ENCODE measurements at places on chromosomes 6 and 20. TPM values are rescaled to one million over a fixed set of nuclear protein-coding genes. Genes with fewer than 3 reads are reported as not detected.

GRCh38 chr20:47993035-47993755, 207.9 kb upstream of the SULF2 start:
- H3K27ac ChIP-seq = no peak overlapping the region
- no peaks in the 10 kb centered on the region for H3K36me3 ChIP-seq
- H3K4me3 ChIP-seq = no peak overlapping the region
- H3K27me3 ChIP-seq = no peaks in the 10 kb centered on the region
- no peak for DNase-seq

CLPSL2 gene
- polyA plus RNA-seq = not detected

GRCh38 chr20:46399401-46399800, 7.0 kb downstream of the ELMO2 start:
- H3K27ac ChIP-seq = no peak overlapping the region
- H3K36me3 ChIP-seq = peaks cover 1% of the 10 kb centered on the region
- no peak overlapping the region for H3K4me3 ChIP-seq
- H3K4me1 ChIP-seq = peaks cover 25% of the 10 kb centered on the region
- no peaks in the 10 kb centered on the region for H3K27me3 ChIP-seq

PPIL6 gene
- polyA plus RNA-seq = 0.85 TPM

DNA sequence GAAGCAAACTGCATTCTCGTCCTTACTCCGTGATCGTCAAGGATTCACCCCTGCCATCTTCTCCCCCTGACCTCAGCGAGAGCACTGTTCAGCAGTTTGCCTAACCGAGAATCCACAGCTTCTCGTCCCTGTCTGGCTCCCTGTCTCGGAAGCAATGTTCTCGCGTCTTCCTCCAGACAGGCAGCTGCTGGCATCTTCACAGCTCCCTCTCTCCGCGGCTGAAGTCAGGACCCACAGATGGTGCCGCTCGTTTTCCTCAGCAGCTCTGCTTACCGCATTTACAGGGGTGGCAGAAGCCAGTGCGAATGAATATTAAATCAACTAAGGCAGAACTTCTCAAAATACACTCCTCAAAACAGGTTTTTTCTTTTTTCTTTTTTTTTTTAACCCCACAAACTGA, 18.9 kb upstream of the SLC22A2 start:
- DNase-seq = no peak
- H3K4me1 ChIP-seq = no peaks in the 10 kb centered on the region
- no peak overlapping the region for H3K27ac ChIP-seq
- no peaks in the 10 kb centered on the region for H3K27me3 ChIP-seq

DNA sequence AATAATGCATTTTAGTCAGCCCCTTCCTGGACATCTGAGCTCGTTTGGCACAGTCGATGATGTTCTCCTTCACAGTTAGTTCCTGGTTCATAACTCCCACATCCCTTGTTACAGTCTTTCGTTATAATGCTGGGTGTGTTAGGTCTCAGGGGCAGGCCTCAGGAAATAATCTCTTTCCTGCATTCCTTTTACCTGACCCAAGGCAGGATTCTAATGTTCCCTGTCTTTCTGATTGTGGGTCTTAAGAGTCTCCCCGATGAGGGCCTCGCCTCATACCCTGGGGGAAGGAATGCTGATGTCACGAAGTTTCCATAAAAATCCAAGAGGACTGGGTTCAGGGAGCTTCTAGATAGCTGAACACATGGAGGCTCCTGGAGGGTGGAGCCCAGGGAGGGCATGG, 104.0 kb upstream of the CARMIL1 start:
- no peak for DNase-seq
- no peaks in the 10 kb centered on the region for H3K4me1 ChIP-seq
- H3K36me3 ChIP-seq = no peaks in the 10 kb centered on the region
- H3K4me3 ChIP-seq = no peak overlapping the region

GRCh38 chr6:27295301-27296079, 16.6 kb downstream of the POM121L2 start:
- H3K27ac ChIP-seq = no peak overlapping the region
- no peaks in the 10 kb centered on the region for H3K36me3 ChIP-seq
- DNase-seq = no peak
- H3K4me1 ChIP-seq = no peaks in the 10 kb centered on the region
- no peak overlapping the region for H3K4me3 ChIP-seq
- H3K27me3 ChIP-seq = peaks cover 72% of the 10 kb centered on the region

ENPP1 gene
- polyA plus RNA-seq = 0.27 TPM

- H3K27me3 ChIP-seq = no peaks in the 10 kb centered on the region
- peak overlapping the region; percentile 85 for H3K27ac ChIP-seq
- peak; percentile 88 for DNase-seq
- H3K4me1 ChIP-seq = peaks cover 89% of the 10 kb centered on the region
- no peak overlapping the region for H3K4me3 ChIP-seq
Observed at GRCh38 chr6:313087-313486, 20.8 kb downstream of the DUSP22 start.

GRCh38 chr20:48861444-48861843, 33.6 kb upstream of the PREX1 start:
- no peak for DNase-seq
- no peak overlapping the region for H3K27ac ChIP-seq
- no peaks in the 10 kb centered on the region for H3K27me3 ChIP-seq
- no peak overlapping the region for H3K4me3 ChIP-seq

GRCh38 chr6:119308991-119309657, 40.4 kb downstream of the MAN1A1 start:
- DNase-seq = no peak
- no peak overlapping the region for H3K4me3 ChIP-seq
- H3K4me1 ChIP-seq = peaks cover 15% of the 10 kb centered on the region
- no peak overlapping the region for H3K27ac ChIP-seq
- H3K27me3 ChIP-seq = no peaks in the 10 kb centered on the region

GRCh38 chr20:38534756-38535155, 46.2 kb upstream of the ADIG start:
- no peak overlapping the region for H3K4me3 ChIP-seq
- no peak for DNase-seq
- no peak overlapping the region for H3K27ac ChIP-seq
- peaks cover 6% of the 10 kb centered on the region for H3K36me3 ChIP-seq

GRCh38 chr6:14867802-14868201, 378.1 kb upstream of the JARID2 start:
- no peaks in the 10 kb centered on the region for H3K36me3 ChIP-seq
- H3K27ac ChIP-seq = no peak overlapping the region
- no peak overlapping the region for H3K4me3 ChIP-seq
- peaks cover 13% of the 10 kb centered on the region for H3K4me1 ChIP-seq

GRCh38 chr20:40073535-40074111, 615.4 kb downstream of the MAFB start:
- H3K4me3 ChIP-seq = no peak overlapping the region
- no peaks in the 10 kb centered on the region for H3K4me1 ChIP-seq
- no peaks in the 10 kb centered on the region for H3K36me3 ChIP-seq

- DNase-seq = no peak
- H3K4me1 ChIP-seq = no peaks in the 10 kb centered on the region
- H3K27ac ChIP-seq = no peak overlapping the region
- H3K36me3 ChIP-seq = no peaks in the 10 kb centered on the region
- no peak overlapping the region for H3K4me3 ChIP-seq
- no peaks in the 10 kb centered on the region for H3K27me3 ChIP-seq
Observed at GRCh38 chr20:13174402-13174801, 46.7 kb upstream of the ISM1 start.

- no peak overlapping the region for H3K27ac ChIP-seq
- DNase-seq = no peak
- H3K27me3 ChIP-seq = no peaks in the 10 kb centered on the region
- no peaks in the 10 kb centered on the region for H3K4me1 ChIP-seq
Observed at GRCh38 chr6:17871836-17872235, 115.6 kb downstream of the KIF13A start.

DNA sequence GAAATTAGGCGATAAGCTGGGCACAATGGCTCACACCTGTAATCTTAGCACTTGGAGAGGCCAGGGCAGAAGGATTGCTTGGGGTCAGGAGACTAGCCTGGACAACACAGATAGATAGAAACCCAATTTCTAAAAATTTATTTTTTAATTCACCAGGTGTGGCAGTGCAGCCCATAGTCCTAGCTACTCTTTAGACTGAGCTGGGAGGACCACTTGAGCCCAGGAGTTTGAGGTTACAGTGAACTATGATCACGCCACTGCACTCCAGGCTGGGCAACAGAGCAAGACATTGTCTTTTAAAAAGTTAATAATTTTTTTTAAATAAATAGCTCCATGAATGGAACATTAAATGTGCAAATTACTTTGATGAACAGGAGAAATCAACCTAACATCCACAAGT, 8.2 kb downstream of the ZNF318 start:
- DNase-seq = no peak
- no peaks in the 10 kb centered on the region for H3K27me3 ChIP-seq
- peaks cover 32% of the 10 kb centered on the region for H3K4me1 ChIP-seq
- no peak overlapping the region for H3K4me3 ChIP-seq
- H3K27ac ChIP-seq = no peak overlapping the region

DNA sequence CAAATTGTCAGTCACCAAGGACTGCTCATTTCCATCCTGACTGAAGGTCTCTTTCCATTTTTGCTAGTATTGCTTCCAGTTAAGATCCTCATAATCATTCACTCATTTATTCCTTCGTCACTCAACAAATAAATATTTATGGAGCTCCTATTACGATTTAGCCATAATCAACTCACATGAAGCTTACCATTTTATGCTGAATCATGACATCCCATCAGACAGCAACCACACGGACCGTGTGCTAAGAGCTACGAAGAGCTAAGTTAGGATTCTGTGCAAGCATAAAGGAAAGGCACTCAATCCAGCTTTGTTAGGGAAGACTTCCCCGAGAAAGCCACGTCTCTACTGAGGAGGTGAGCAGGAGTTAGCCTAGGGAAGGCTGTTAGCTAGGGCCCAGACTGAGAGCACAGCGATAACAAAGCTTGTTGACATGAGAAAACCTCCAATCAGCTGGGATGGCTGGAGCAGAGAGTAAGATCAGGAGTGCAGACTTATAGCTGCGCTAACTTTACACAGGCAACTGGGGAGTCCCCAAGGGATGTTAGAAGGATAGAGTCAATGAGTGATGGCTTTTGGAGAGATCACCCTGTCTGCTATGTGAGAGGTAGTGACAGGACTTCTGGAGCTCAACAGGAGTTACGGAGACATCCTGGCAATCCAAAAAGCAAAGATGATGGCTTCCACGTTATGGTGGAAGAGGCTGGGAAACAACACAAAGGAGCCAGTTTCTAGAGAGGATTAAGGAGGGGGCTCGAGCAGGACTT, 2.6 kb upstream of the GID8 start:
- H3K4me1 ChIP-seq = peaks cover 26% of the 10 kb centered on the region
- H3K4me3 ChIP-seq = no peak overlapping the region
- DNase-seq = no peak
- H3K27ac ChIP-seq = no peak overlapping the region
- no peaks in the 10 kb centered on the region for H3K27me3 ChIP-seq
- peaks cover 13% of the 10 kb centered on the region for H3K36me3 ChIP-seq

PTCRA gene
- not detected for polyA plus RNA-seq

- no peak overlapping the region for H3K4me3 ChIP-seq
- no peaks in the 10 kb centered on the region for H3K36me3 ChIP-seq
- H3K4me1 ChIP-seq = no peaks in the 10 kb centered on the region
- H3K27me3 ChIP-seq = no peaks in the 10 kb centered on the region
Observed at GRCh38 chr6:73207221-73207837, 18.0 kb downstream of the KHDC1L start.

GRCh38 chr20:41619360-41620100, 1.4 kb upstream of the CHD6 start:
- H3K36me3 ChIP-seq = no peaks in the 10 kb centered on the region
- H3K27me3 ChIP-seq = no peaks in the 10 kb centered on the region
- DNase-seq = peak; percentile 23
- H3K27ac ChIP-seq = no peak overlapping the region
- peaks cover 19% of the 10 kb centered on the region for H3K4me1 ChIP-seq
- H3K4me3 ChIP-seq = no peak overlapping the region

GRCh38 chr6:100574836-100575235, 110.1 kb upstream of the SIM1 start:
- H3K4me3 ChIP-seq = no peak overlapping the region
- H3K27me3 ChIP-seq = no peaks in the 10 kb centered on the region
- no peaks in the 10 kb centered on the region for H3K4me1 ChIP-seq
- no peak for DNase-seq
- H3K36me3 ChIP-seq = peaks cover 2% of the 10 kb centered on the region

GRCh38 chr20:17205084-17205813, 21.6 kb upstream of the PCSK2 start:
- H3K27ac ChIP-seq = no peak overlapping the region
- no peaks in the 10 kb centered on the region for H3K27me3 ChIP-seq
- no peak overlapping the region for H3K4me3 ChIP-seq

KCNQ2 gene
- not detected for polyA plus RNA-seq

DNA sequence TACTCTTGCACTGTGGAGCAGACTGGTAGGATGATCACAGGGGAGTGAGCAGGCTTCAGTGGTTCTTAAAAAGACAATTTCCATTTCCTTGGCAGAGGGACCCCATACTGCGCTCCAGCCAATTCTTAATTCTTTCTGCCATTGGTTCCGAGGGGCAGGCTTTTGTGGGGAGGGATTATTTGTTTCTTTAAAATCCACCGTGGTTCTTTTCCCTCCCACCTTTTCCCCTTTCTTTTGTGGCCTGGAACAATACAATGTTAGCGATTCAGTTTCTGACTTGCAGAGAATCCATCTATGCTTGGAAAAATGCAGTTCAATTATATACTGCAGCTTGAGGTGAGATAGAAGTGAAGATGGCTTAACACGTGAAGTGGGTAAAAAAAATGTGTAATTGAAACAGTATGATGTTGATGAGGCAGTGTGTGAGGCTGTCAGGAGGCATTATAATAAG, 379.0 kb upstream of the FLRT3 start:
- no peaks in the 10 kb centered on the region for H3K27me3 ChIP-seq
- no peaks in the 10 kb centered on the region for H3K36me3 ChIP-seq
- H3K4me3 ChIP-seq = no peak overlapping the region
- no peak overlapping the region for H3K27ac ChIP-seq

GRCh38 chr20:58162986-58163385, 65.5 kb downstream of the ANKRD60 start:
- H3K4me1 ChIP-seq = no peaks in the 10 kb centered on the region
- DNase-seq = no peak
- no peaks in the 10 kb centered on the region for H3K36me3 ChIP-seq
- no peak overlapping the region for H3K27ac ChIP-seq
- H3K27me3 ChIP-seq = no peaks in the 10 kb centered on the region

EFCAB8 gene
- polyA plus RNA-seq = 0.65 TPM

GRM1 gene
- polyA plus RNA-seq = not detected

- H3K27me3 ChIP-seq = no peaks in the 10 kb centered on the region
- no peak for DNase-seq
- H3K4me1 ChIP-seq = peaks cover 24% of the 10 kb centered on the region
- no peak overlapping the region for H3K4me3 ChIP-seq
Observed at GRCh38 chr20:52175840-52176239, 15.7 kb downstream of the ZFP64 start.

CD83 gene
- 1,187 TPM for polyA plus RNA-seq

All from B cell (primary cell).